GM06990 (cell line): ENCODE measurements at places on chromosomes 2 and 18.

DNA sequence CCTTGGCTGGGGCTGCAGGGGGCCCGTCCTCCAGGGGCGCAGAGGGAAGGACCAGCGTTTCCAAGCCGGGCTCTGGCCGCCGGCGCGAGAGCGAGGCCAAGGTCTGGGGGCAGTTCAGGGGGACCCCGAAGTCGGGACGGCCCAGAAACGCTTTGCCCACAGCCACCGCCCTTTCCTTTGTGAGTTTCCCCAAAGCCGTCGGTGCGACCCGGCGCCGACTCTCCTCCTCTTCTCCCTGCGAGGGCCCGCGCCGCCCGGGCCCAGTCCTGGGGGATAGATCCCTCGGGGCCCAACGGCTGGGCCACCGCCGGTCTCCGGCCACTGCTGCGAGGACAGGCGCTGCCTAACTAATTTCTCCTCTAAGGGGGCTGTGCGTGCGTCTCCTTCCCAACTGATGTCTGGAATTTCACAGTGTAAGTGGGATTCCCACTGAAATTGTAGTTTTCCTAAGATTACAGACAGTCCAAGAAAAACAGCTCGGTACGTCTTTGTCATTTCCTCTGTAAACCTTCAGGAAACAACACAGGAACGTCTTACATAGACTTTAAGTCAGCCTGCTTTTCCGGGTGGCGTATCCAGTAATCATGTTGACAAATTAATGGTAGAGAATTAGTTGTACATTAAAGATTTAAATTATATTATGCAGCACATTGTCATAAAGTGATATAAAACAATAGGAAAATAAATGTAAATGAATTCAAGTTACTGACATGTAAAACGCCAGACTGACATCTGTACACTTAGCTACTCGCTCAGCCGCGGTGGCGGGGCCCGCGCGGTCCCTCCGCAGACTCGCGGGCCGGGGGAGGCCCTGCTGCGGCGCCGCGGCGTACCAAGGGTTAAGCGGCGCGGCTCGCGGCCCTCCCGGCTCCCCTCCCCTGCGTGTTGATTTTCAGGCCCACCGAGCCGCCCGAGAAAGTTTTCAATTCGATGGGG is 139.4 kb upstream of the SIX3 start:
- DNase-seq = no peak

GRCh38 chr2:50859110-50859509 is 172.8 kb downstream of the NRXN1 start:
- DNase-seq = no peak

GRCh38 chr2:191245869-191246531 is 796 bp downstream of the MYO1B start:
- DNase-seq = no peak

GRCh38 chr2:66843847-66844246 is 408.9 kb downstream of the MEIS1 start:
- no peak for DNase-seq

DNA sequence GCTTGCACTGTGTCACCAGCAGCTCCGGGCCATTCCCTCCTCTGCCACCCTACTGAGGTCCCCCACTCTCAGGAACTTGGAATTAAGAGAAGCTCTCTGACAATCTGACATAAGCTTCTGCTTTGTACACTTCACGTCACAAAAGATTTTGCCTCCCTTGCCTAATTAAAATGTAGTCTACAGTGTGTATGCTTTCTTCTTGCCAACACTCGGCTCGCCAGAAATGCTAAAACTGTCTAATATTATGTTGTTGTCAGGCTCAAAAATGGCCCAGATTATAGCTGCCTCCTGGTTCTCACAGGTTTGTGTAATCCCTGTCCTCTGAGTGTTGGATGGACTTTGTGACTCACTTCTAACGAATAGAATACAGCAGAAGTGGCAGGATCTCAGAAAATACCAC is 474.7 kb downstream of the MBD2 start:
- DNase-seq = no peak

DNA sequence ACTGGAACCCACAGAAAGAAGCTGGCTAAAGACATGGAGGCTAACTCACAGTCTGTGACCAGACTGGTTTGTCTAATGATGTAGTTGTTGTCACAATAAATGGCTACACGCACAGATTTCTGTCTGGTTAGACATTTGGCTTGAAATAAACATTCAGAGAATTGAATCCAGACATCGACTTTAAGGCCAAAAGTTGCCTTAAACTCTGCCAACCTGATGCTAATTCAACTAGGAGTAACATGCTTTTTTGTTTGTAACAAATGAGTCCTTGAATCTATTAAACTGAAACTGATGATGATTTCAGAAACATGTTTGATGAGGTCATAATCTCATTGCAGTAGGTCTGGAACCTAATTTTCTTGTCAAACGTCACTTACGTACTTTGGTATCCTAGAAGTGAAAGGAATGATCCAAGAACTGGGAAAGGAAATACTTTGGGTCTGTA is 123.8 kb downstream of the ERBB4 start:
- no peak for DNase-seq

DNA sequence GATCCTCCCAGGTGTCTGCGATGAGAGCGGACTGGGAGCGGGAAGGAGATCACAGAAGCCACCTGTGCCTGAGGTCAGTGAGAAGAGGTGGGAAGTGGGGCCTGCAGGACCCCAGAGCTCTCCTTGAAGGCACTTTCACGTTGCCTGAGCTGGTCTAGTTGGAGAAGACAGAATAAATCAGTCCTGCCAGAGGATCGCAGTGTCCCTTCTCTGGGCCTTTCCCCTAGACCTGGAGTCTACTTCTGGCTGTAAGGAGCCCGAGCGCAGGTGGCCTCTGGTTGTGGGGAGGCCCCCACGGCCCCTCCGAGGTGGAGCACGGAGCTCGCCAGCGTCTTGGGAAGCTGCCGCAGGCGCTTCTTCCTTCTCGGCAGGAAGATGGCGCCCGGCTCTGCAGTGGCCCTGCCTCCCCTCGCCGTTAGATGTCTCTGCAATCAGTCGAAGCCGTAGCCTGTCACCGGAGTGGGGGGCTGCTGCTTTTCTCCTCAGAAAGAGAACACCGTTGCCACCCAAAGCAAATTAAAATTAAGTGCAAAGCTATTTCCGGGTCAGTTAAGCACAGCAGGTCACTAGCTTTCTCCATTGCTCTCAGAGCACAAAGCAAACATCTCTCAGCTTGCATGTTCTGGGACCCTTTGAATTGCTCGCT is 212.0 kb upstream of the MYT1L start:
- DNase-seq = no peak

GRCh38 chr2:49656853-49657252 is 502.5 kb upstream of the FSHR start:
- DNase-seq = no peak

GRCh38 chr2:217463402-217464075 is 539.3 kb downstream of the TNS1 start:
- DNase-seq = no peak

DNA sequence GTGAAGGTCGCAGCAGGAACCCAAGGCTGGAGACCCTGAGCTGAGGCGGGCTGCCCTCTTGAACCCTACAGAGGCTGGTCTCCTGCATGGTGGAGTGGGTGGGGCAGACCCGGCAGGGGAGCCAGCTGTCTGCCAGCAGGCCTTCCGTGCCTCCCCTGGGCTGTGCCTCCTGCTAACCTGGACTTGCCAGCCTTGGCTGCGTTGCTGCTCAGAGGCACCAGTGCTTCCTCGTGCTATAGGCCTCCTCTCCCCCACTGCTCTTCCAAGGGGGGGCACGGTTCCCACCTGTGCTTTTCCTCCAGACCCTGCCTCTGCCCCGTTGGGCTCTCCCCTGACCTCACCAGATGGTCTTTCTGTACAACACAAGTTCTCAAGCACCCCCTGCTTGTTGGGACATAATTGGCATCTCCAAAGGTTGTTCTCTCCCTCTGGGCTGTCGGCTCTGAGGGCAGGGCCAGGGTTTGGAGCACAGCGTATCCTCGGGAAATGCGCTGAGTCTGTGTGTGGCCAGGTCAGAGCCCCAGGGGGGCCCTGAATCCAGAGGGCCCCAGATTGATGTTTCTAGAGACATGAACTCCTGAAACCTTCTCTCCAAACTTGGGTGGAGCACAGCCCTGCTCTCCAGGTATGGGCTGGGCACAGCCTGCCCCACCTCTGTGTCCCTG is 6.7 kb downstream of the ARHGEF4 start:
- DNase-seq = no peak

DNA sequence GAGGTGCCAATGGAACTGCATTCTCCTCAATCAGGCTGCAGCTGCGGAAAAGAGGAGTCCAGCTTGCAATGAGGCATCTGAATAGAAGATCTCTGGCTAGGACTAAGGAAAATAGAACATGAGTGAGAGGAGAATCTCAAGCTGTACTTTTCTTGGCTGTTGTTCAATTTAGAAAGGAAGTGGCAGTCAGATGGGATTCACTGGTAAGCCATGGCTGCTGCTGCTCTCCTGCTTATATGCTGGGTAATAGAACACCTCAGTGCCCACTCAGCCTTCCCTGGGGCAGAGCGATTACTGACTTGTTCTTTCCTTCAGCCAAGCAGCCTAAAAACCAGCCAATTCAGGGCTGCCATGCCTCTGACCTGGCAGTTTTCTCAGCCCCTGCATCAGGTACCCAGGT is 17.6 kb upstream of the CHST9 start:
- no peak for DNase-seq

- DNase-seq = no peak
Measured at GRCh38 chr18:58955738-58956137, 91.1 kb downstream of the ZNF532 start.

GRCh38 chr18:77444385-77444784 is 194.7 kb downstream of the GALR1 start:
- DNase-seq = no peak

- no peak for DNase-seq
Measured at GRCh38 chr18:32219431-32220018, 29.7 kb downstream of the MEP1B start.

DNA sequence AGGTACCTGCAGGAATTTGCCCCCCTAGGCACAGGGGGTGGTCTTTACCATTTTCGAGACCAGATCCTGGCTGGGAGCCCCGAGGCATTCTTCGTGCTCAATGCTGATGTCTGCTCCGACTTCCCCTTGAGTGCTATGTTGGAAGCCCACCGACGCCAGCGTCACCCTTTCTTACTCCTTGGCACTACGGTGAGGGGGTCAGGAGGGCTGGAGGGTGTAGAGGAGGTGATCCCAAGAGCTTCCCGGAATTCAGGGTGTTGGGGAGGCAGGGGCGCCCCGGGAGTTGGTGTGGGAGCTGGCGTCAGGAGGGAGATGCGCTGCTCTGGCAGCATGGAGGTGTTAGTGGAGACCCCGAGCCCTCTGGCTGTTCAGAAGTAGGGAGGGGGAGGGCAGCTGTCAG is 3.2 kb downstream of the GMPPA start:
- DNase-seq = no peak

DNA sequence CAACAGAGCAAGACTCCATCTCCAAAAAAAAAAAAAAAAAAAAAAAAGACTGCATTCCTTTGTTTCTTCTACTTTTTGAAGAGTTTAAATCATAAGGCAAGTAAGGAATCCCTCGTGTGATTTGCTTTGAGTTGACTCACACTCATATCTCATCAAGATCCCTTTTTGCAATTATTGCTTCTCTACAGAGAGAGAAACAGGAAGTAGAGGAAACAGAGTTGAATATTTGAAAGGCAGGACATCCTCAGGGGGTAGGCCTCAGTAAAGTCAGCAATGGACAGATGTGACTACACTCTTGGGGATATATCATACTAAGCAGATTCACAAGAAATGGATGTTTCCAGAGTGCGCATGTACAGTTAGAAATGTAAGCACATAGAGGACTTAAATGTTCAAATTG is 11.2 kb upstream of the EFR3B start:
- DNase-seq = no peak

DNA sequence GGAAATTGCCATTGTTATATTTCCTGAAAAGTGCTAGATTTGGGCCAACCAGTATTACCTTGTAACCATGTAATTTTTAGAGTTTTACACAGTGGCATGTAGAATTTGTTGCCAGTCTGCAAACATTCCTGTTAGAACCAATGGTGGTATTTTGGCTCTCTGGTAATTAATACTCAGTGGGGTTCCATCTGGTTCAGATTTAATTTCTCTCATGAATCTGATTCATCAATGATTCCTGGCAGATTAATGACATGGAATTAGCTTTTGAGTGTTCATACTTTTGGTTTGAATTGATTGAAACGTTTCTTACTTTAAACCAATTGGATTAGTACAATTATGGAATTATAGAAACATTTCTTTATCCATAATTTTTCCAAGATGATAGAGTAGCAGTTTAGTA is 93.2 kb downstream of the MC4R start:
- DNase-seq = no peak

- no peak for DNase-seq
Measured at GRCh38 chr2:173866874-173867618, 98.1 kb downstream of the SP3 start.

DNA sequence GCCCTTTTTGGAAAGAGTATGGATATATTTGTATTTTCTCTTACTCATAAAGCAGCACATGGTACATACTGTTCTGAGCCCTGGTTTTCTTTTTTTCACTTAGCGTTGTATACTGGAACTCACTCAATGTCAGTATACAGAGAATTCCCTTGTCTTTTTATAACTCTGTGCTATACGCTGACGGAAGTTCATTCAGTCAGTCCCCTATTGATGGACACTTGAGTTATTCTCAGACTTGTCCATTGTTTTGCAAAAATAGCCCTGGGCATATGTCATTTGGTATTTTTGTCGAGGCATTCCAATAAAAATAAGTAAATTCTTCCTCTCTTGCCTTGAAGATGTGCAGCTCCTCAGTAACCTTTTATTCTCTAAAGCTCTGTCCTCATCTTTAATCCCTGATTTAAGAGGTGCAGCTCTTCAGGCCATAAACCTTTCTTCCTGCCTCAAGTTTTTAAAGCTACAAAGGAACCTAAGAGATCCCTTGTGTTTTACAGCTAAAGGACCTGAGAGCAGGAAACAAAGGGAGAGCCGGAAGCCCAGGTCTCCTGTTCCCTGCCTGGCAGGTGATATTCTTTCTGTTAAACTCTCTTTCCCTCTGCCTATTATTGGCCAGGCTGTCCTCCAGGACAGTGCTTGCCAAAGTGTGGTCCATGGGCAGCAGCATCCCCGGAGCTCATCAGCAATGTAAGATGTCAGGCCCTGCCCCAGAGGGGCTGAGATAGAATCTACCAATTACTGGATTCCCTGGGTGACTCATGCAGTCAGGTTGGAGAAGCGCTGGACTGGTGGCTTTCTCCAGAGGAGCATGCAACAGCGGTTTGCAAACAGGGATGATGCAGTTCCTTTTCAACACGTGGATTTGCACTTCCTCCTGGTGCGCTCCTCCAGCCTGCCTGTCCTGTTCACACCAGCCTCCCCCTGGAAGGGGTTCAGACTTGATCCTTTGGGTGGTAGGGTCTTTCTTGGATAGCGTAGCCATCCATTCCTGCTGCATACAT is 158.0 kb downstream of the NEDD4L start:
- no peak for DNase-seq

DNA sequence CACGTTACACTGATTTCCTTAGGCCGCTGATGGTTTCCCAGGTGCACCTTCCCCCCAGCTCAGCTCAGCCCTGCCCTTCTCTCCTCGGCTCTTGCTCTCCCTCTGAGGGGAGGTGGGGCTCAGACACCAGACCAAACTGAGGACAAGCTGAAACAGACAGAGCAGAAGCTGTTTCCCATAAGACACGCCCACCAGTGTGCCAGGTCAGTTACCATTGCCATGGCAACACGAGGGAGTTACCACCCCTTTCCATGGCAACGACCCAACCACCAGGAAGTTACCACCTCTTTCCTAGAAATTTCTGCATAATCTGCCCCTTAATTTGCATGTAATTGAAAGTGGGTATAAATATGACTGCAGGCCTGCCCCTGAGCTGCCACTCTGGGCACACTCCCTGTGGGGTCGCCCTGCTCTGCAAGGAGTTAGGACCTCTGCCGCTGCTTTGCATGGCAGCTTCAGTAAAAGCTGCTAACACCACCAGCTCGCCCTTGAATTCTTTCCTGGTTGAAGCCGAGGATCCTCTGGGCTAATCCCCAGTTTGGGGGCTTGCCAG is 120.9 kb upstream of the SMIM21 start:
- no peak for DNase-seq
